ENCODE measurements at places on chromosomes 2 and 18.
A peak's percentile ranks its signal among the peaks of the same experiment; 100 is the strongest.

DNA sequence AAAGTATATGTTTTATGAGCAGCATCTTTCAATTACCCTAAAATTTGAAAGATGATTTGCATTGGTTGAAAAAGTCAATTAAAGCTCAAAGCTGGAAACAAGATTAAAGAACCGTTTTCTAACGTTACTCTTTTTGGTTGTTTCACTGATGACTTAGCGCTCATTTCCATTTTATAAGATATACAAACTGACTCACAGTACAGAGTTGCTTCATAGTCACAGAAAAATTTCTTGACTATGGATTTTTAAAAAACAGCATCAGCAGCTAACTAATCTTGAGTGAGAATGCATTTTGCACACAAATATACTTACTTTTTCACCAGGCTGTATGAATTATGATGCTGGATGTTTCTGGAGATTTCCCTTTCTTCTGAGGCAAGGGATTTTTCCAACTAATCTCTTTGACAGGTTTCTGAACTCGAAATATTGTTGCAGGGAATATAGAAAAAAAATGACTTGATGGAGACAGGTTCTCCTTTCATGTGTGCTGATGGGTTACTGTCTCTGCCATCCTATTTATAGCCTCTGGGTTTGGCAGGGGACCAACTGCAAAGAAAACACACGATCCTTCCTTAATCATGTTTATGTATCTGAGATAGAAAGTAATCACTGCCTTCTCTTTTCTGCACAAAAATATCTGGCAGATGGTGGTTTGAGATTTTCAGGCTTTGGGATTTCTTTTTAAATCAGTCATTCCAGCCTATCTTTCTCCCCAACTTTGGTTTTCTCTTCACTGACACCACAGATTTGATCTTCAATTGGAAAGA lies 129.4 kb upstream of the DAPL1 start:
- no peak for DNase-seq

- DNase-seq: no peak
Observed at GRCh38 chr2:213015387-213016165, 135.8 kb downstream of the IKZF2 start.

DNA sequence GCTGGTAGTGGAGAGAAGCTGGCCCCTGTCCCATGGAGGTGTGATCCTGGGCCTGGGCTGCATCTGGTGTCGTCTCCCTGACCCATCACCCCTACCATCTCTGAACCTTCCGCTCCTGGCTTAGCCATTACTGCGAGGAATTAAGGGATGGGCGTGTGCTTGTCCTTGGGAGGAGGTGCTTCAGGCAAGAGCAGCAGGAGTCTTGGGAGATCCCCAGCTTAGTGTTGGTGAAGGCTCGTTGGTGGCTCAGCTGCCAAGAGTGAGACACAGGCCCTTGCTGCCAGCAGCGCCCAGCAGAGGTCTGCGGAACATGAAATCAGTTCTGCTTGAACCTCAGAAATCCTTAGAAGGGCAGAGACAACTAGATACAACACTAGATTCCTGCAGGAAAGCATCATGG lies 59.9 kb upstream of the TGFA start:
- peak; percentile 71 for DNase-seq

DNA sequence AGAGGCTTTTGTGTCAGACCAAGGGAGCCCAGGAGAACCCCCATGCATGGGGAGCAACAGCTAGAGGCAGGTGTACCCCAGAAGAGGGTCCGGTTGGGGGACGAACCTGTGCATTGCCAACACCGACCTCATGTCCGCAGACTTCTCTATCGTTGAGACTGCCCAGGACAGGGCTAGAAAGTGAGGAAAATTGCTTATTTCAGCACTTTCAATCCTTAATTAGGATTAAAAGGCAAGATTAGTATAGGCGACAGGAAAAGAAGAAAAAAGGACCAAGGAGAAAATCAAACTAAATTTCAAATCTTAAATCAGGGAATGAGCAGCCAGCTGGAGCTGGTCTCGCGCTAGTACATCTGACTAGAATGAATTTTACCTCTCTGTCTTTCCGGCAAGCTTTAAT lies 438.9 kb upstream of the SOX11 start:
- DNase-seq: no peak

DNA sequence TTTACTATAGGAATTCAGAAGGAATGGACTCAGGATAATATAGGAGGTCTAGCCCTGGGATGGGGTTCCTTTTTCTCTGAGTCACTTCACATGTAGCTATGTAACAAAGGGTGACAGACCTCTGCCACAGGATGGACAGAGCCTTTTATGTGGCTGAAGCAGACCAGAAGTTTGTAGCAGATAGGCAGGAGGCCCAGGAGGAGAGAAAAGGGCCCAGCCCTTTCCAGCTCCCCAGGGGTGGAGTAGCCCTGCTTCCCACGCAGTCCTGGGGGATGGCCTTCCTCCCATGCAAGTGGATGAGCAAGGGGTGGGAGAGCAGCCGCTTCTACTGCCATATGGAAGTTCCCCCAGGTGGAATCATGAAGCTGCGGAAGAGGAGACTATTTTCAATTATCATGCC lies 40.3 kb downstream of the ARMC9 start:
- DNase-seq: no peak

DNA sequence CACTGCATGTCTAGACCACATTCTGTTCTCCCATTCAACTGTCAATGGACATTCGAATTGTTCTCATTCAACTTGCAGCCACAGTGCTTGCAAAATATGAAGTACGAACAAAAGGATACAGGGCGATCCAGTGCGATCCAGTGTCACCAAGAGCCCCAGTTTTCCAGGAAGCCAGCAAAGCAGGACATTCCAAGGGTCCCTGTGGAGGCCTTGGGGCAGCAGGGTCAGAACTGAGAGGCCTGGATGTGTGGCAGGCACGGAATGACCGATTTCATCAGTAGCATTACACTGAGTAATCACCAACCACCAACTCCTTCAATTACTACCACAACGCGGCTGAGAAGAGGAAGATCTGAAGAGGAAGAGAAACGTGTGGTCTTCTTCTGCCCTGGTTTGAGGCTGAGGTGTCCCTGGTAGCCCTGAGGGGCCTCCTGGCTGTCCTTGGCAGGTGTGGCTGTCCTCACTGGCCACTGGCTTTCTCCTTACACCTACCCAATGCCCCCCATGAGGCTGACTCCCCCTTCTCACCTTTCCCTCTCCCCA lies 172.7 kb upstream of the FHL2 start:
- no peak for DNase-seq

DNA sequence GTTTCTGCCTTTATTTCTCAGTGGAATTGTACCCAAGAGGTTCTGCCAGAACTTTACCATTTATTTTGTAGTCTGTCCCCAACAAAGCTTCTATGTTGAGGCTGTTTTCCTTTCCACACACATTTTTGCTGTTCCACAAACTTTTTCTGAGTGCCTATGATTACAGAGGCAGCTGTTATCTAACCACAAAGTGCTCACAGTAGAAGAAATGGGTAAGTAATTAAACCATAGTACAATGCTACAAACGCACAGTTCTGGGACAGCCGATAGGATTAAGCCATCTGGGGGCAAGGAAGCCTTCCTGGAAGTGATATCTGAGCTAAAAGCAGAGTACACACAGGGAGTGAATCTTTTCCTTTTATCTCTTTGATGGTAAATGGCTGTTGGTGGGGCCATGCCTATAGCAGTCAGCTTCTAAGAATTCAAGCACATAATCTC lies 3.9 kb upstream of the MGAT4A start:
- DNase-seq: no peak

DNA sequence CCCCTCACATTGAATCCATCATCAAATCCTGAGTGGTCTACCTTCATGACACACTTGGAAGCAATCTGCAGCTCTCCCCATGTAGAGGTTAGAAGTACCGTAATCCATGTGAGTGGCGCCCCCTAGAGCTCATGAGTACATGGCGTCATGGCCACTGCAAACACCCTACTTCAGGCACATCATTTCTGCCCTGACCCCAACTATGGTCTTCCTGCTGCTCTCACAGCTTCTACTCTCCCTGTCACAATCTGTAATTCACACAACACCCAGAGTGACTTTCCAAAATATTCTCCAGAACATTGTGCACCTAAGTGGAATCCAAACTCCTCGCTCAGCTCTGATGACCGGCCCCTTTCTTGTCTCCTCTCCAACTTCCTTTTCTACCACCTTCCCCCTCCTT lies 141.9 kb downstream of the ANKRD44 start:
- peak; percentile 92 for DNase-seq

DNA sequence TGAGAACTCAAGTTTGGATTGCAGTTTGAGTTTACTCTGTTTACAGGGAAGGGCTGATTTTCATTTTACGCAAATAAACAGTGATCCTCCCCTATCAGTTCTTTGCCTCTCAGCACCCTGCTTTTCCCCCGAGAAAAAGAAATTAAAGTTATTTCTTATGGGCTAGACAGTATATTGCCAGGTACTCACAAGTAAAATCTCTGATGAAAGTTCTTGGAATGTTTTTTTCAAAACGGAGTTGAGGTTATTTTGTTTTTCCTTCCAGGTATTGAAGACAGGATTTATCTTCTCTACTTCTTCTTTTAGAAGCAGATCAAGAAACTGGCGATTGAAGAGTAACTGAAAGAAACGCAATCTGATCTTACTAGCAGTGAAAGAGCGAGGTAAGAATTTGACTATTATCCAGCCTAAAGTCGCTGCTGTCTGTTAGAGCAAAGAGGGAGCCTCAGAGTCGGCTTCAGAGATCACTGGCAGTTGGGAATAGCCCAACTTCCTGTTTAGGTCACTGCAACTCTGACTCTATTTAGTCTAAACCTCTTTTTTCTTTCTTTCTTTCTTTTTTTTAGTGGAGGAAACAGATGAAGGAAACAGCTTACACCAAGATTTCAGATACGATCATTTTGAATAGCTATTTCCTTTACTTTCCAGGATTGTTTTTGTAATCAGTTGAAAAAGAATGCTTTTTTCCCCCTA lies at the start of gene TFPI:
TSS of gene TFPI (minus strand) at position 425 of the 693 bp plus-strand sequence. CDS start 50,667 bp downstream, outside the sequence.
- DNase-seq: no peak

DNA sequence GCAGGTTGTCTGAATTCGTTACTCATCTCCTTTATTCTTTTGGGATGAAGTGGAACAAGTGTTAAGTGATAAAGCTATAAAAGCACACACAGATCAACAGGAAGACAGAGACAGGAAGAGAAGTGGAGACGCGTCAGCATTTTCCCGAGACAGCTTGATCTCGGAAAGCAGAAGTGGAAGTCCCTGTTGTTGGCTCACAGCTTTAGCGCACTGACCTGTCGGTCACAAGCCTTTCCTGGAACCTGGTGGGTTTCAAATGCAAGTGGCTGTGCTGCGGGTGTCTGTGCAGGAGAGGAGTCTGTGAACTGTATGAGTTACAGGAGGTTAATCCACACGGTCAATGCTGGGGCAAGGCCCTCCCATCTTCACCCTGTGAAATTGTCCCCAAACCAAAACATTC lies 116.6 kb upstream of the PELI1 start:
- peak; percentile 58 for DNase-seq

GRCh38 chr2:185919155-185919554 lies 180.6 kb downstream of the FSIP2 start:
- DNase-seq: no peak

- no peak for DNase-seq
Observed at GRCh38 chr2:68766376-68766845, 31.8 kb downstream of the ARHGAP25 start.

GRCh38 chr2:144825331-144826020 lies 305.6 kb upstream of the ZEB2 start:
- DNase-seq: no peak

DNA sequence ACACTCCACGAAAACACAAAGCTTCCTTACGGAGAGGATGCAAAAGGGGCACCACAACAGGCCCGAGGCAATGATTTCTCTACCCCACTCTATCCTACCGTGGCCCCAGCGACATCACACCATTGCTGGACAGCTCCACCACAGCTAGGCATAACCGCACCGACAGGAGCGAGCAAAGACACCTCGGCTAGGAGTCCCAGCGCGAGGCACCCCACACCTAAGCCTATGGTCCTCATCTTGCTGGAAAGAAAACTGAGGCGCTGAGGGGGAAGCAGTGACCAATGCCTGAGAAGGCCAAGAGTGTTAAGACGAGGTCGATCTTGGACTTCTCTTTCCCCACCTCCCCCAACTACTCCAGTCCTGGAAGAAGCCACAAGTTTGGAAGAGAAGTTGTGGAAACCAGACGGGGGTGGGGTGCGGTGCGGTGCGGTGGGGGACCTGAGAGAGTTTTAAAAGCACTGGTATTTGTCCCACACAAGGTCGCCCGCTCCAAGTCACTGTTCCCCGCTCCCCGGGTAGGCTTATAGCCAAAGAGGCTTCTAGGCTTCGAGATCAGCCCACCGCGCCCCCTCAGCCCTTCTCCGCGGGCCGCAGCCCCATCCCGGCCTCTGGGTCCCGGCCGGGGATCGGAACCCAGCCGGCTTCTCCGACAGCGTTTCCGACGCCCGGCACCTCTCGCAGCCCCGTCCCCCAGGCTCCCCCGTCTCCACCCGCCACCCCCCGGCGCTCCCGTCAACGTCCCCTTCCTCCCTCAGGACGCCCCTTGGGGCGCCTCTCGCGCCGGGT lies 766 bp downstream of the PDE6D start:
- peak; percentile 84 for DNase-seq
